ENCODE measurements at places on chromosomes 3 and 15. TPM values are rescaled to one million over a fixed set of nuclear protein-coding genes. Genes with fewer than 3 reads are reported as not detected.

DNA sequence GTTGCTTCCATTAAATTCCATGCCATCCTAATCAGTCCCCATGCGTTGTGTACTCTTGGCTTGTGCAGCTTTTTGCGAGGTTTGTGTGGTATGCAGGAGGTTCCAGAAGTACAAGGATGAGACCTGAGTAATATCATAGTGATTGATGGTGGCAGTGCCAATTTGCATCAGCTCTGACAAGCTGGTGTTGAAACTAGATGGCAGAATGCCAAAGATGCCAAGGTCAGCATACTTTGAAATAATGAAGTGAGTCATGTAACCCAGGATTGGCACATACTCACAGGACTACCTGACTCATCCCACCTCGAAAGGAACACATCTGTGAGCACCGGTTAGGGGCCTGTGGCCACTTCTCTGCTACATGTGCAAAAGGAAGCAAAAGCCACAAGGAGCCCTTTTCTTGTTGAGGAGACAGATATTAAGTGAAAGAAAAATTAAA lies 14.3 kb downstream of the KAT2B start:
- no peak for DNase-seq

GRCh38 chr3:124397088-124397487 lies 333.2 kb upstream of the UMPS start:
- DNase-seq, result no peak

DNA sequence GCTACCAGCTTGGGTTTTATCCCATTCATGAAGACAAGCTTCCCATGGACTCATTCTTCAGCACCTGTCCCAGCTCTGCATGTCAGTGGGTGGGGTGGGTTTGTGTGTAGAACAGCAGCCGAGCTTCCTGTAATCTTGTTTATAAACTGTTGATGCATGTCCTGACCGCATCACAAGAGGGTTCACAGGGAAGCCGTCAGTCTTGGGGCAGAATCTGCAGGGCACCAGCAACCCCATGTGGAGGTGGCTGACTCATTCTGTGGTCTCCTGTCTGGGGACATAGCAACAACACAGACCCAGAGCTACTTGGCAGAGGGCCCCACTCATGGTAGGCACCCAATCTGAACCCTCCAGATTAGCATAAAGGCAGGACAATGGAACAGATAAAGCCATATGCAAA lies 35.6 kb downstream of the DAPK2 start:
- DNase-seq, result no peak

DNA sequence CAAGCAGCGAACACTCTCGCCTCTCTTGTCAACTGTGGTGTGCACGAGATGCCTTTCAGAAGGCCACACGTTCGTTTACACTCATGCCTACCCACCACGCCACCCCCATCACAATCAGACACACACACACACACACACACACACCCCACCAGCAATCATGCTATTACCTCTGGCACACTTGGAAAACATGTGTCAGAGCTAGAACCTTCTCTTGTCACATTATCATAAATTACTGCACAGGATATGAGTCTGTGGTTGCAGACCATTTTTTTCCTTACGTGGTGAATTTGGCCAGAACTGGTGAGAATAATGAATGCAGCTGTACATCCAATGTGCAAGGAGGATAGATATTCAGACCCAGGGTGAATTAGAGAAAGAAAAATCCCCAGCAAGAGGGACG lies 52.4 kb downstream of the TRIM69 start:
- DNase-seq, result no peak

- DNase-seq, result no peak
Measured at GRCh38 chr3:193742628-193743027, 149.6 kb downstream of the OPA1 start.

GRCh38 chr15:73320619-73321180 lies 48.1 kb downstream of the HCN4 start:
- DNase-seq, result no peak

- DNase-seq, result no peak
Measured at GRCh38 chr15:35168464-35168863, 83.4 kb upstream of the NANOGP8 start.

- no peak for DNase-seq
Measured at GRCh38 chr3:126620738-126621137, 34.2 kb downstream of the TXNRD3 start.

DNA sequence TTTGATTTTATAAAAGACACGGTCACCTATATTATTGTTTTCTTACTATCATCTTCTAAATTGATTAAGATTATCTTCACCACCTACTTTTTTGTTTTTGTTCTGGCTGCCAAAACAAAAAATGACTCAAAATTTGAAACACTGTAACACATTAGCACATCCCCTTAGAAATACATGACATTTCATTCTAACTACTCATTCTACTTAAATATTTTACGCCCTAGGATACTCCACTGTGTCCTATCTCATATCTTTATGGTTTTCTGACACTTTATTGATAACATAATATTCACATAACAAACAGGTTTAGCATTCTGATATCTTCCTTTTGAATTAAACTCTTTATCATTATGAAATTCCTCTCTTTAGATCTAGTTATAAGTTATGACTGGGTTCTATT lies 656.2 kb downstream of the GBE1 start:
- no peak for DNase-seq

DNA sequence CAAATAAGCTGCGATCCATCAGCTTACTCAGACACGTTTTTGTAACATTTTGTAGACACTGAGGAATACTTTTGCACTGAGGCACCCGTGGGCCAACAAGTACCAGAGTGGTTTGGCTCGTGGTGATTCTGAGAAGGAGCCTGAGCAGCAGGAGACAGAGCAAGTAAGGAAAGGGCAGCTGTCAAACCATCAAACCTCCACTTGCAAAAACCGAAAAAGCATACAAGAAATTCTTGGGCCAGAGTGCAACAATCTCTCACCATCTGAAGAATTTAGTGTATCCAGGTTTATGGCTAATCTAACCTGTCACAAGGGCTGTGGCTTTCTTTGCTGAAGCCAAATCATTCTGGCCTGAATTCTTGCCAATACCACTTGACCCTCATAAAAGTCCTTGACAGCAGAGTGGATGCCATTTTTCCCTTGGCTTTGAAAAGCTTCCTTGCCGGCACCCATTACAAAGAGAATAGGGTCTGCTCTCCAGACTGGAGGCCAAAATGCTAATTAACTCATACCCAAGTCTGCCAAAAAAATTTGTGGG lies 56.7 kb downstream of the MYO1E start:
- no peak for DNase-seq

- DNase-seq, result no peak
Measured at GRCh38 chr15:67149068-67149772, 83.8 kb downstream of the SMAD3 start.

Gene HMCES
- 18.2 TPM for total RNA-seq

Gene AHSG
- 965 TPM for total RNA-seq

Gene TPM1
- total RNA-seq, result 101 TPM

Gene TICRR
- under 0.01 TPM for total RNA-seq

Gene RPS17
- 283 TPM for total RNA-seq

Measured in liver (tissue), 10 donors.